ENCODE measurements at places on chromosomes 12 and 14.
A peak's percentile ranks its signal among the peaks of the same experiment; 100 is the strongest.

GRCh38 chr12:92978607-92979006, 49.5 kb upstream of the EEA1 start:
- DNase-seq: no peak

- DNase-seq: no peak
Measured at GRCh38 chr12:84599539-84599938, 313.1 kb downstream of the SLC6A15 start.

GRCh38 chr12:9198012-9198411, 10.2 kb downstream of the PZP start:
- DNase-seq: no peak

DNA sequence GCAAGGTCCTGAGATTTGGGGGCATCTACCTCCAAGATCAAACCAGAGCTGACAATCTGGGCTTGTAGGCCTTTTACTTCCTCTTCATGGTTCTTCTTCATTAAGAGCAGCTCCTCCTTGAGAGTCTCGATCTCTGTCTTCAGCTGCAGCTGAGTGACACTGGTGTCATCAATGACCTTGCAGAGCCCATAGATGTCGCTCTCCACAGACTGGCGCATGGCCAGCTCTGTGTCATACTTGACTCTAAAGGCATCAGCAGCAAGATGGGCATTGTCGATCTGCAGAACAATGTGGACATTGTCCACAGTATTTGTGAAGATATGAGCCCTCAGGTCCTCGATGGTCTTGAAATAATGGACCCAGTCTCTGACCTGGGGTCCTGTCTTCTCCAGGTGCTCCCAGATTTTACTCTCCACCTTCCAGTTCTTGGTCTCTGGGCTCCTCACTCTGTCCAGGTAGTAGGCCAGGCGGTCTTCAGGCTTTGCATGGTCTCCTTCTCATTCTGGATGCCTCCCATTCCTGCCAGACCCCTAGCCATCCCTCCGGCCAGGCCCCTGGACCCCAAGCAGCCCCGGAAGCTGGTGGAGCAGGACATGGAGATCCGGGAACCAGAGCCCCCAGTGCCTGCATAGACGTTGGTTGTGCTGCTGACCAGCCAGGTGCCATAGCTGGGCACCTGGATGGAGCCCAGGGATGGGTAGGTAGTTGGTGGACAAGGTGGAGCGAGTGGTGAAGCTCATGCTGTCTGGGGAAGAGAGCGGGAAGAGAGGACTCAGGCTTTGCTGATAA, 141.0 kb downstream of the MSRB3 start:
- DNase-seq: no peak

- DNase-seq: no peak
Measured at GRCh38 chr14:98591161-98591560, 680.8 kb downstream of the BCL11B start.

GRCh38 chr14:100837805-100838350, 12.0 kb downstream of the MEG3 start:
- DNase-seq: no peak

GRCh38 chr14:61972711-61973110, 210.5 kb downstream of the SNAPC1 start:
- no peak for DNase-seq

DNA sequence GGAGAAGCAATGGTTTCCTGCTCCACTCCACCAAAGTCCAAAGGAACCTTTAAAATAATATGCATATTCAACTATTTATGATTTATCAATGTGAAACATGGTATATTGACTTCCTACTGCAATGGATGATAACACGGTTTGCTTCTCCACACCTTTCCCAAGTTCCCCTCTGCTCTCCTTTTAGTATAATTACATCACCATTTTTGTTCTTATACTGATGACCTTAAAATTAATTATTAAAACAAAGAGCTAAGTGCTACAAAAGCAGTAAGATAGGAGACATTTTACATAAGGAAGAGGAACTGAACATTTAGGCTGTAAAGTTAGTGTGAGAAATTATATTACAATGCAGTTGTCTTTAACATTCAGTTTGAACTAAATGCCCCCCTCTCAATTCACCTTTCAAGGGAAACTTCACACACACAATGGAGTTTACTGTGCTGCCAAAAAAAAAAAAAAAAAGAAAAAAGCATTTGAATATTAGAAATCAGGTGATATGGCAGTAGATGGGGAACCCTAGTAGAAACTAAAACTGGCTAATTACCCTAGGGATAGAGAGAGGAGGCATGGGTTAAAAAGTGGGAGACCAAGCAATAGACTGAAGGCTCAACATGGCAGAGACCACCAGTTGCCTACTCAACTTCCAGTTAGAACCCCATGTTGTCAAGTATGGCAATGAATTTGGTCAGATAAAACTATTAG, 37.1 kb upstream of the STK38L start:
- DNase-seq: no peak

DNA sequence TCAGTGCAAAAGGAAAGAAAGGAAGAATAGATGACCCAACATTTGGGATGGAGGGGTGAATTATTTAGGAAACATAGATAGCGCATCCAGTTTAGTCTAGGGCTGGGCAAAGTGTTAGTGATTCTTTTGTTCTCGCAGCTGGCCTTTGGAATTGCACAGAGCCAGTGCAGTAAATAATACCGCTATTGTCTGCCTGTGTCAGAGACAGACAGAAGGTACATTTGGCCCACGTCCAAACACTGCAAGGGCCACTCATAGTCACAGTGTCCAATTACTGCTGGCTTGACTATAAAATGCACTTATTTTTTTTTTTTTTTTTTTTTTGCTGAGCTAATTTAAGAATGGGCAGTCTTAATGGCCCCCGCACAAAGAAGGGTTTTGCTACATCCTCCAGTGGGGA, 638.6 kb downstream of the BCL11B start:
- peak; percentile 66 for DNase-seq

GRCh38 chr12:131506426-131506825, 204.5 kb upstream of the SFSWAP start:
- no peak for DNase-seq

DNA sequence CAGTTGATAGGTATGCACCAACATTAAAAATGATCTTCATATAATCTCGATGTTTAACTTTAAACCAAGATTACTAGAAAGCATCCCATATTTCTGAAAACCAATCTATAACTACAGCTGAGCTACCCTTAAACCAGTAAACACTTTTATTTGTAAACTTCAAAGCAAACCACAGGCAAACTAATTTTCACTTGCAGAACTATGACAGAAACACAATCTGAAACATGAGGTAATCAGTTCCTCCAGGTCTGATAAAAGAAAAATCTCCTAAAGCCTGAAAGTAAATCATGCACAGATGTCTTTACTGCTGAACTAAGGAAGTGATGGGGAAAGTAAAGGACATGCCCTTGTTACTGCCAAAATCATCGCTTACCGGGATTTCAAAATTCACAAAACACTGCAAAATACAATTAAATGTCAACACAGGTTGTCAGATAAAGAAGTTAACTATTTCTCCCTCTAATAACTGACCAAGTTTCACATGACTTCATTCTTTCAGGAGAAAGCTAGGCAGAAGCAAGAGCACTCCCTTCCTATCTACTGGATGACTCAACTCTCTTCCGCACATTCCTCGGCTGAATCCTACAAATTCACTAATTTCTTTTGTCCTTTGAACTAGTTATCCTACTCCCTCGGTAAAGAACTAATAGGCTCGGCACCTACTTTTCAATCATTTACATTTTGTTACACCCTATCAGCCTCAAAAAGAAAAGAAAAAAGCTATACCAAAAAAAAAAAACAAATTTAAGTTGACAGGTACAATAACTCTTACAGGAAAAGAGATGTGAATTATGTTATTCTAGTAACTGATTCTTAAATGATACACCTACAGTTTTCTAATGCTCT, 1.4 kb downstream of the EEA1 start:
- peak; percentile 69 for DNase-seq

DNA sequence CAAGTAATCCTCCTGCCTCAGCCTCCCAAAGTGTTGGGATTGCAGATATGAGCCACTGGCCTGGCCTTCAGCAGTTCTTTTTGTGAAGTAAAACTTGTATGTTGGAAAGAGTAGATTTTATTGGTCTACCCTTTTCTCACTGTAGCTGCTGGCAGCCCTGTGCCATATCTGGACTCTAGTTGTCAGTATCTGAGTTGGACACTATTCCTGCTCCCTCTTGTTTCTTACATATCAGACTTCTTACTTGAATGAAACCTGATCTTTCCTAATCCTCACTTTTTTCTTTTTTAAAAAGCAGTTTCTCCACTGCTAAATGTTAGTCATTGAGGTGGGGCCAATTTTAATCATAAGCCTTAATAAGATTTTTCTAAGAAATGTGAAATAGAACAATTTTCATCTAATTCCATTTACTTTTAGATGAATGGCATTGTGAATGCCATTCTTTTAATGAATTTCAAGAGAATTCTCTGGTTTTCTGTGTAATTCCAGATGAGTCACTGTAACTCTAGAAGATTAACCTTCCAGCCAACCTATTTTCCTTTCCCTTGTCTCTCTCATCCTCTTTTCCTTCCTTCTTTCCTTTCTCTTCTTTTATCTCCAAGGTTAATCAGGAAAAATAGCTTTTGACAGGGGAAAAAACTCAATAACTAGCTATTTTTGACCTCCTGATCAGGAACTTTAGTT, 88.7 kb downstream of the APAF1 start:
- DNase-seq: no peak

- DNase-seq: no peak
Measured at GRCh38 chr14:51185754-51186153, 54.3 kb upstream of the TMX1 start.

DNA sequence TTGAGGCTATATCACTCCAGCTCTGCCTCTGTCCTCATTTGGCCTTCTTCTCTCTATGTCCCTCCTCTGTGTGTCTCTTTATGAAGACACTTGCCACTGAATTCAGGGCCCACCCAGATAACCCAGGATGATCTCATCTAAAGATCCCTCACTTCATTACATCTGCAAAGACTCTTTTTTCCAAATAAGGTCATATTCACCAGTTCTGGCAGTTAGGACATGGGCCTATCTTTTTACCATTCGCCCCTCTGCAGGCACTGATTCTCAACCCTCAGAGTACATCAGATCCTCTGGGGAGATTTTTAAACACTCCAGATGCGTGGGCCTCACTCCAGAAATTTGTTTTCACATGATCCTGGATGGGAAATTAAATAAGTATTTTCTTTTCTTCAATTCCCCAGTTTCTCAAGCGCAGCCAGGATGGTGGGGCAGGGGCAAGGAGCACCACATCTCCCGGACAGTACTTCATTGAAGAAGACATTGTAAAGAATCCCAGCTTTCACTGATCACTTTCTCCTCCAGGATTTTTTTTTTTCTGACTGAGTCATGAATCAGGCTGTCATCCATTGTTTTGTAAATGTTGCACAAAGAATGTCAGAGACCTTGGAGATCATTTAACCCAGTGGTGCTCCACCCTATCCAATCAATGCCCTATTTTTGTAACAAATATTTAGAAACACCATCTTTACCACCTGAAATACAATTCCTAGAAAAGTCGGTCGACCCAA, 27.4 kb downstream of the CRACR2A start:
- peak; percentile 38 for DNase-seq

DNA sequence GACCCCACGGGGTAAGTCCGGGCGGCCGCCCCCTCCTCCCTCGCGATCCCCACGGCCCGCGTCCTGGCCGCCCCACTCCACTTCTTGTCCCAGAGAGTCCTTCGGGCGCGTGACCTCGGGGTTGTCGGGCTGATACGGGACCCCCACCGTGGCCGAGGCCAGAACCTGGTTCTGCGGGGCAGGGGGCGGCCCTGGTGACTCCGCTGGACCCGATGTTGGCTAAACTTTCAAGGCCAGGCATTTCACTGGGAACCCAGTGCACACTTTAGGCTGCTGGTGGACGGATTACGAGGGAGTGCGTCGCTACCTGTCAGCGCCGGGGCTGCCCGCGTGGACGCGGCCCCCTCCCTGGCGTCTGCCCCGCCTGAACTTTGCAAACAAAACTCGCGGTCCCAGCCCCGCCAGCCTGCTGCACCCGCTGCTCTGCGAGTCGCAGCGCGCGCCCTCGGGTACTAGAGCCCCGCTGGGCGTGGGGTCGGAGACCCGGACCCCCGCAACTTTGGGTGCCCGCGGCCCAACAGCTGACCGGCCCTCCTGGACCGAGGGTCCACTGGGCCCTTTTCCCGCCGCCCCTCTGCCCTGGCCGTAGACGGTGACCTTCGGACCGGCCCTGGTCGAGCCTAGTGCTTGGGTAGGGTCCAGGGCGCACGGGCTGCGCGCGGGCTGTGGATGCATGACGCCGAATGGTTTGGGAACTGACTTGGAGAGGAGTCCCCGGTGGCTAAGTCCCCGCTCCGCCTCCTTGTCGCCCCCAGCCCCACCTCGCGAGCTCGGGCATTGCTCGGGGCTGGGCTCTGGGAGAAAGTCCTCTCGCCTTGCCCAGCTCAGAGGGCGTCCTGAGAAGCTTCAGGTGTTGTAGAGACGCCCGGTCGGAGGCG, 624 bp downstream of the RIN3 start:
- peak; percentile 48 for DNase-seq

- peak; percentile 83 for DNase-seq
Measured at GRCh38 chr12:153080-153746, 60.7 kb downstream of the SLC6A12 start.

DNA sequence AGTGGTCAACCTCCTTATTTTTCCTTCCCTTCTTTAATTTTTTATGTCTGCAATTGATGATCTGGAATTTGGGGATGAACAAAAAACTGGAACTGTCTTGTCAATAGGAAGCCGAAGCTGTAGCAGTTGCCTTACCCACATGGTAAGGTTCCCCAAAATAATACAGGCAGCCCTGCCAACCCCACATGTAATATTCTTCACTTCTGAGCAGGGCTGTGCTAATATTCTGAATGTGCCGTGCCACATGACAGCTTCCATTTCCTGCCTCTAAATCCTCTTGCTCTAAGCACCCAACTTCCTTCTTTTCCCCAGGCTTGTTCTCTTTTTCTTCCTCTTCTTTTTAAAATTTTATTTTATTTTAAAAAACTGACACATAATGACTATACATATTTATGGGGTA, 39.6 kb downstream of the GPATCH2L start:
- no peak for DNase-seq

- no peak for DNase-seq
Measured at GRCh38 chr12:114790276-114790675, 106.3 kb upstream of the TBX3 start.
